ENCODE measurements at places on chromosomes 5 and 9.

DNA sequence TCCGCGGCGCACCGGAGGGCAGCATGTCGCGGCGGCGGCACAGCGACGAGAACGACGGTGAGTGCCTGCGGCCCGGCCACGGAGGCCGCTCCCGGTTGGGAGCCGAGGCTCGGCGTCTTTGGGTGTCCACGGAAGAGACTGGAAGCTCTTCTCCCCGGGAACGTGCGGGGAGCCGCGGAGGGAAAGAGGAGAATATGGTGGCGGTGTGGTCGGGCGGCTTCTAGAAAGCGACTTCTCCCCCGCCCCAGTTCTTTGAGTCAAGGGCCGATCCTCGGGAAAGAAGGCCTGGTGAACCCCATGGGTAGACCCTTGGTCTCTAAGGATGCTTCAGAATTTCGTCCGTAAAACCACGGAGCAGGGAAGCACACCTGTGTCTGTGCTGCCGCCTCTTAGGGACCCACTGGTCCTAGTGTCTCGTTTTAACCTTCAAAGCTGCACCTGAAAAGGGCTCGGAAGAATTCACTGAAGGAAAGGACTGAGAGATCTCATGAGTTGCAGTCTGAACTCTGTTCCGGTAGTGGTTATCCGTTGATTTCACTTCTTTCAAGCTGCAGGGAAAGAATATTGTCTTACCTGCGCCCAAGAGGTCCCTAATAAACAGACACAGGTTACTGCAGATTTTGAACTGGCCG, 354 bp downstream of the NCBP1 start:
- DNase-seq, result no peak

GRCh38 chr9:120436983-120437475, 142.9 kb downstream of the CDK5RAP2 start:
- no peak for DNase-seq

DNA sequence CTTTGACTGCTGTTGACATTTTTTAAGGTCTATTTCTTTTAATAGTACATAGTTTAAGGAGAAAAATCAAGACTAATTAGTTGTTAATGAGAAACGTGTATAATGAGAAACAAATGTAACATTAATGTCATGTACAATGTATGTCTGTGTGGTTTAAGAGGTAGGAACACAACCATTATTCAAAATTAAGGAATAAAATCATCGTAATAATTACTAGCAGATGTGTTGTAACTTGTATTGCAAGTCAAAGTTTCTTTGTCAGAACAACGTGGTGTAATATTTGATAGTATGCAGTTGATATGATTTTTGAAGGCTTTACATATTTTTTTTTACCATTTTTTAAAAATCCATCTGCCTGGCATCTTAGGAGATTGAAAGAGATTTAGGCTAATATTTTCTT, 120.2 kb upstream of the ARRDC3 start:
- no peak for DNase-seq

- DNase-seq, result no peak
Measured at GRCh38 chr5:79844571-79844970, 146.5 kb downstream of the MTX3 start.

DNA sequence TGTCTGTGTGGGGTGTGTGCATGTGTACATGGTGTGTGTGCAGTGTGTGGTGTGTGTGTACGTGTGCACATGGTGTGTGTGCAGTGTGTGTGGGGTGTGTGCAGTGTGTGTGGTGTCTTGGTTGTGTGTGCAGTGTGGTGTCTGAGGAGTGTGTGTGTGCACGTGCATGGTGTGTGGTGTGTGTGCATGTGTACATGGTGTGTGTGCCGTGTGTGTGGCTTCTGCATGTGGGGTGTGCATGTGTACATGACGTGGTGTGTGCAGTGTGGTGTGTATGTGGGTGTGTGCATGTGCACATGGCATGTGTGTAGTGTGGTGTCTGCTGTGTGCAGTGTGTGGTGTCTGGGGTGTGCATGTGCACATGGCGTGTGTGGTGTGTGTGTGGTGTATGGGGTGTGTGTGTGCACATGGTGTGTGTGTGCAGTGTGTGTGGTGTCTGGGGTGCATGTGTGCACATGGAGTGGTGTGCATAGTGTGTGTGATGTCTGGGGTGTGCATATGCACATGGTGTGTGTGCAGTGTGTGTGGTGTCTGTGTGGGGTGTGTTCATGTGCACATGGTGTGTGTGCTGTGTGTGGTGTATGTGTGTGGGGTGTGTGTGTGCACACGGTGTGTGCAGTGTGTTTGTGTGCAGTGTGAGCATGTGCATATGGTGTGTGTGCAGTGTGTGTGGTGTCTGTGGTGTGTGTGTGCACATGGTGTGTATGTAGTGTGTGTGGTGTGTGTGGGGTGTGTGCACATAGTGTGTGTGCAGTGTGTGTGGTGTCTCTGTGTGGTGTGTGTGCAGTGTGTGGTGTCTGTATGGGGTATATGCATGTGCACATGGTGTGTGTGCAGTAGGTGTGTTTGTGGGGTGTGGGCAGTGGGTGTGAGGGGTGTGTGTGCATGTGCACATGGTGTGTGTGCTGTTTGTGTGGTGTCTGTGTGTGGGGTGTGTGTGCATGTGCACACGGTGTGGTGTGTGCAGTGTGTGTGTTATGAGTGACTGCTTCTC, 40.6 kb upstream of the ZNG1F start:
- DNase-seq, result no peak

DNA sequence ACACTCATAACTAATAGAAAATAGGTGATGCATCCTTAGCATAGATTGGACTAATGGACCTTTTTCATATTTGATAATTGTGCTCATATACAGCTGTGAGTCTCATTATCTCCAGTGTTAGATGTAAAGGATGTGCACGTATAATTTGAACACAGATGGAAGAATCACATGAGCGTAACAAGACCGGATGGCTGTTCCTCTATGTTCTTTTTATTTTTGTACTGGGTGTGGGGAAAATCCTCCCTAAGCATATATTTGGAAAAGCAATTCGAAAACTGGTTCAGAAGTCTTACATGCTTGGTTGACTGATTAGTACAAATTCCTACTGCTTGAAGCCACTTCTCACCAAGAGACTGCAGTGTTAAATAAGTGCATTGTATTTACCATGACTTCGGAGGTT, 230.2 kb downstream of the AOPEP start:
- no peak for DNase-seq

DNA sequence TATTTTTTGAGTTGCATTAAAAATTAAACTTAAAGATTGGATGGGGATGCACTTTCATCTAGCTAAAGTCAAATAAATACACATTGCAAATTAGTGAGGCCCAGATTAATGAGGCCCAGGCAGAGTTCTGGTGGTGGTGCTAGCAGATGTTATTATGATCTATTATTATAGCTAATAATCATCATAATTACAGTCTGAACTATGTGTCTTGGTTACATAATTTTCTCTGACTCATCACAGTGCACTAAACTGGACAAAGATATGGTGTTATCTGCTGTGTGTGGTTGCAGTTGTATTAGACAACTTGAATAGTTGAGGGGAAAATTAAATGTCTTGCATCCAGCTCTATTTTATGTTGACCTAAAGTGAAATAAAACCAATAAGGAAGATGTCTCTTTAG, 568.8 kb downstream of the TLR4 start:
- DNase-seq, result no peak

DNA sequence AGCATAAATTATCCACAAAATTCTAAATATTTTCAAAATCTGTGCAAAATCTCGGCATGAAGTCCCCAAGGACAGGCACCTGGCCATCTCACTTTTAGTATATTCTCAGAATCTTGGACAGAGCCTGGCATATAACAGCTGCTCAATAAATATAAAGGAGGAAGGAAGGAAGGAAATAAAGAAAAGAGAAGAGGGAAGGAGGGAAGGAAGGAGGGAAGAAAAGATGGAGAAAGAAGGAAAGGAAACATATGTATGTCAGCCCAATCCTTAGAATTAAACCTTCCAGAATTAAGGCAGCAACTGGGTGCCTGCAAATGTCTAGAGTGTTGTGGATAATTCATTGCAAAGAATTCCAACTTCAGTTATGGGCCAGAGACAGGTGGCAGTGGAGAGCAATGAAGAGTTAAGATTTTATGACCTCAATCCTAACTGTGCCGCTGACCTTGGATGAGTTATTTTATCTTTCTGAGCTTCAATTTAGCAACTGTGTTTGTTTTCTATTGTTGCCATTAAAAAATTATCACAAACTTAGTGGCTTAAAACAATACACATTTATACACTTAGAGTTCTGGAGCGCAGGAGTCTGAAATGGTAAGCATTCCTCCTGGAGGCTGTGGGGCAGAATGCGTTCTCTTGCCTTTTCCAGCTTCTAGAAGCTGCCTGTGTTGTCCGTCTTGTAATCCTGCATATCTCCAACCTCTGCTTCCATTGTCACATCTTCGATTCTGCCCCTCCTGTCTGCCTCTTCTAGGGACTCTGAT, 200.9 kb upstream of the MSX2 start:
- DNase-seq, result no peak

GRCh38 chr5:147737921-147738320, 44.6 kb downstream of the JAKMIP2 start:
- no peak for DNase-seq

GRCh38 chr5:176538989-176539384, 1.8 kb upstream of the RNF44 start:
- no peak for DNase-seq

- DNase-seq, result no peak
Measured at GRCh38 chr5:81427566-81427965, 33.6 kb upstream of the ACOT12 start.

- DNase-seq, result no peak
Measured at GRCh38 chr9:126894052-126894603, 20.5 kb upstream of the RALGPS1 start.

- no peak for DNase-seq
Measured at GRCh38 chr5:173922527-173922926, 34.4 kb downstream of the CPEB4 start.

DNA sequence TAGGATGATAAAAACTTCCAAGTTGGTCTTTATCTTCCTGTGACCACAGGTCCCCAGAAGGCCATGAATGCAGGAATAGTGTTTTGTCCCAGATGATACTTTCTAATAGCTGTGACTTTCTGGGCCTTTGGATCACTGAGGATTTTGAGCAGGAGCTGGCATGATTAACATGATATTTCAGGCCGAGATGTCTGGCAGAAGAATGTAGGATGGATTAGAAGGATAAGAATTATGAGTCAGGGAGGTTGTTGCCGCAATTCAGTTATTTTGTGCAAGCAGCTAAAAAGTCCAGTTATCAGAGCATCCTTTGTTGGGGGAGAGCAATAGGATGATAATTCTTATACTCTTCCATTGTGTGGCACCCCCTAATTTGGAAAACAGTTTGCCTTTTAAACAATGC, 189.7 kb downstream of the PSAT1 start:
- DNase-seq, result no peak

- DNase-seq, result no peak
Measured at GRCh38 chr9:113343732-113344231, 3.7 kb upstream of the WDR31 start.

GRCh38 chr5:59367791-59368394, 525.6 kb downstream of the PDE4D start:
- no peak for DNase-seq

GRCh38 chr5:38776149-38776896, 69.5 kb upstream of the OSMR start:
- no peak for DNase-seq

DNA sequence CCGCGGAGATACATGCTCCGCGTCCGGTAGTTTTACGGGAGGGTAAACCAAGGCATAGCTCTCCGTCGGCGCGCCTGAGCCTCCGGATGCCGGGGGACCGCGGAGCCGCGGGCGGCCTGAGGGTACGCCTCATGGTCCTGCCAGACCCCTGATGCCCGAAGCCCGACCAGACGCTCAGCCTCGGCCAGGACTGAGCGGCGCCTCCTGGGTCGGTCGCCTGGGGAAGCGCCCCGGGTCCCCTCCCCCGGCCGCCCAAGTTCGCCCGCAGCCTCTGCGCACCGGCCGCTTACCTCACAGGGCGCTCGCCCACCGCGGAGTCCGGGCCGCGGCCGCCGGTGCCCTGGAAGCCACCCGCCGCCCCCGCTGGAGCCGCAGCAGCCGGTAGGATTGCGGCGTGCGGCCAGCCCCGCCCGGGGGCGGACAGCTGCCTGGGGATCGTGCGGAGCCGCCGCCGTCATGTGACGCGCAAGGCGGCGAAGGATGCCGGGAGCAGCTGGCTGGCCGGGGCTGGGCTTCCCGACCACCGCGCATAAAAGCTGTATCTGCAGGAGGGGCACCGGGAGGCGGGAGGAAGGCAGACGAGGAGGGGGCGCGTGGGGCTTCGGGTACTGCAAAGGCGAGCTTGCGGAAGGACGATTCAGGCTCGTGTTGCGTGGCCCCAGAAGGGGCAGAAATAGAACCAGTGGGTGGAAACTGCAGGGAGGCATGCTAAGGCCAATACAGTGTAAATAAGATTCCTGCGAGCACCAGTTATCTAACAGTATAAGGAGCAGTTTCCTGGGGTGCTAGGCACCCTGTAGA, at the start of gene FBXO10:
Gene FBXO10, minus strand, starts transcription at position 460 of the 801 bp plus-strand sequence. CDS start 34,612 bp downstream, outside the sequence.
- DNase-seq, result no peak

DNA sequence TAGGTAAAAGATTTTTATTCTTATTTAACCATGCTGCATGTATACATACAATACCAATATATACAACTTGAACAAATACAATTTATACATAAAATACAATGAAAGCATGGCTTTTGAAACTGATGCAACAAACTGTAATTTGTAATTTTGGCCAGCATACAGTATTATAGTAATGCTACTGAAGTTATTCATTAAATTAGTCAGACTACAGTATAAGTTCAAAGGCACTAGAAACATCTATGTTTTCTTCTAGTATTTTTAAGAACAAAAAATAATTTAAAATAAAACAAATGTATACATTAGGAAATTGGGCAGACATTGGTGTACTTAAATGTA, 18.8 kb downstream of the IL4 start:
- no peak for DNase-seq

- no peak for DNase-seq
Measured at GRCh38 chr9:13318027-13318426, 38.5 kb upstream of the MPDZ start.

DNA sequence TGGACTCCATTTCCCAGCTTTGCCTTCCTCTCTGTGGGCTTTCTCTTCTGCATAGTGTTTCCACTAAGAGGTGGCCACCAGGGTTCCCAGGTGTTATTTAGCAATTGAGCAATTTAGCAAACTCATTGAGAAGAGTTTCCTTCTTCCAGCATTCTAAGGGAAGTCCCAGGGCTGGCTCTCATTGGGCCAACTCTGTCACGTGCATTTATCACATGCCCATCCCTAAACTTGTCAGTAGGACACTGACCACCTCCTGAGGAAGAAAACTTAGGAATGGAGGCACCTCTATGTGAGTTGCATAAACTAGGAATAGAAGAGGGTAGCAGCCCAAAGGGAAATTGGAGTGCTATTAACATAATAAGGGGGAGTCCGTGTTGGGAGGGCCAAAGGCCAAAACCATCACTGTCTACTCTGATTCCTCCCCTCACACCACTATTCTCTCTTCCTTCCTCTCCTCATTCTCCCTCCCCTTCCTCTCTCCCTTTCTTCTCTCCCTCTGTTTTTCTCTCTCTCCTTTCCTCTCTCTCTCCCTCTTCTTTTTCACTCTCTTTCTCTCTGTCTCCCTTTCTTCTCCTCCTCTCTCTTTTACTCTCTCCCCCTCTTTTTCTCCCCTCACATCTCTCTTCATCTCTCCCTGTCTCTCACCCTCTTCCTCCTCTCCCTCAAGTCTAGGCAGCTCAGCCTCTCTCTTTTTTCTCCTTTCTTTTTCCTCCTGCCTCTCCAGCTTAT, 213.4 kb downstream of the PALM2AKAP2 start:
- no peak for DNase-seq

Measured in SIG-M5 (cell line).